ENCODE measurements at places on chromosomes 11 and 22. TPM values are rescaled to one million over a fixed set of nuclear protein-coding genes. Genes with fewer than 3 reads are reported as not detected.

The KRTAP5-10 gene
- not detected for total RNA-seq

The HOATZ gene
- not detected for total RNA-seq

The SEPTIN3 gene
- 0.12 TPM for total RNA-seq

The CYB5R2 gene
- not detected for total RNA-seq

The OVOL1 gene
- total RNA-seq: not detected

The INS gene
- not detected for total RNA-seq

The OR10G7 gene
- not detected for total RNA-seq

The MMP7 gene
- total RNA-seq: not detected

The WT1 gene
- not detected for total RNA-seq

The MYRF gene
- total RNA-seq: 1.5 TPM

The BTBD18 gene
- total RNA-seq: not detected

The TYR gene
- total RNA-seq: not detected

The FLRT1 gene
- not detected for total RNA-seq

The CSNK2A3 gene
- total RNA-seq: not detected

Measured in T-cell (primary cell).